ENCODE measurements at places on chromosomes 2 and 18. TPM values are rescaled to one million over a fixed set of nuclear protein-coding genes. Genes with fewer than 3 reads are reported as not detected.

Gene POMC
- total RNA-seq: 3.4 TPM

Gene MDH1B
- total RNA-seq: 0.34 TPM

Gene HOXD12
- total RNA-seq: not detected

Gene KLHL14
- total RNA-seq: 42.5 TPM

Gene IL37
- not detected for total RNA-seq

Gene UGT1A5
- not detected for total RNA-seq

Gene SPEG
- total RNA-seq: 0.10 TPM

Gene C2orf76
- 13.6 TPM for total RNA-seq

Gene CCDC178
- not detected for total RNA-seq

Gene WDSUB1
- 16.4 TPM for total RNA-seq

Data from B cell (primary cell).